Stimulated activated naive CD8-positive, alpha-beta T cell treated with anti-CD3 and anti-CD28 coated beads, Interleukin-15, amount 100 ng/mL, for 72 hours (primary cell): ENCODE measurements at places on chromosomes 6 and 20.
A peak's percentile ranks its signal among the peaks of the same experiment; 100 is the strongest.

- DNase-seq, result no peak
These were observed 16.8 kb upstream of the MCM3 start for GRCh38 chr6:52301326-52301725.

DNA sequence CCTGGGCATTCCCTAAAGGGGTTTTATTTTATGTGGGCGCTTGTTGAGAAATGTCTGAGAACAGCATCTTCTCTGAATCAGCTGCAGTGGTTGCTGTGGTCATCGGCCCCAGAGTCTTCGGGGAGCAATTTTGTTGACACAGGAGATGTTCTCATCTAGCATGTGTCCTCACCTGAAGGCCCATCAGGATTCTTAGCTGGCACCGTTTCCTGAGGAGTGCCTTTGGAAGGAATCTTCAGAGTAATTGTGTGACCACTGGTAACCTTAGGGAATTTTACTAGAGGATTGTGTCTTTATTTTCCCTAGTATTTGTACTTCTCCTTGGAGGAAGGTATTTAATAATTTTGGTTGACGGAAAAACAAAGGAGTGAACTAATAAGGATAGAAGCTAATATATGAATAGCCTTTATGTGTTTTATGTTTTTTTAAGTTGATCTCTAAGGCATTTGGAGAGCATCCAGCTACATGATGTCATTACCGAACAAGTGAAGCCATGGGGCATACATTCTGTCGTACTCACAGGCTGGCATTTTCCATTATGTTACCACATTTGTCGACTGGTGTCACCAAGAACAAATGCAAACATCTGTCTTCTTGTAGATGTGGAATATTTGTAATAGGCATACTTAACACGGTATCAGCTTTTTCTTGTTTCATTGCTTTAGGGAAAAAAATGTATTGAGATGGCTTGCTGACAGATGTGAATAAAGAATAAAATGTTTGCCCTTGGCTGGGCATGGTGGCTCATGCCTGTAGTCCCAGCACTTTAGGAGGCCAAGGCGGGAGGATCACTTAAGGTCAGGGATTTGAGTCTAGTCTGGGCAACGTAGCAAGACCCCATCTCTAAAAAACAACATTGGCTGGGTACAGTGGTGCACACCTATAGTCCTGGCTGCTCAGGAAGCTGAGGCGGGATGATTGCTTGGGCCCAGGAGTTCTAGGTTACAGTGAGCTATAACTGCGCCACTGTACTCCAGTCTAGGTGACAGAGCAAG is 41.9 kb downstream of the TULP4 start:
- DNase-seq, result no peak

DNA sequence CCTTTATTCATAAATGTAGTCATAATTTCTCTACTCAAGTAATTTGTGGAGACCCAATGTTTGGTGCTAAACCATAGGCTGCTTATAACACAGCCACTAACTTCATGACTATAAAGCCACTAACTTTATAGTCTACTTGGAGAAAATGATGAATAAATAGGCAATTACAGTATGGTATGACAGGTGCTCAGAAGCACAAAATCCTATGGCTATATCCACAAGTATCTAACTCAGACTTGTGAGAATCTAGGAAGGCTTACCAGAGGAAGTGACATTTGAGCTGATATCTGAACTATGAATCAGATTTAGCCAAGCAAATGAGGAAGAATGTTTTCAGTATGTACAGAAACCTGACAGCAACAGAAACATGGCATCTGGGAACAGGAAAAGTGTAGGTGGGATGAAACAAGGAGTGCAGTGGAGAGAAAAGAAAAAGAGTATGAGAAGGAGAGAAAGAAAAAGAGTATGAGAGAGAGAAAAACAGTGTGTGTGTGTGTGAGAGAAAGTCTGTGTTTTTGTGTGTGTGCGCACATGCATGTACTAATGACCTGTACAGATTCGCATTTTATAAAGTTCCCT is 59.9 kb downstream of the REV3L start:
- no peak for DNase-seq

DNA sequence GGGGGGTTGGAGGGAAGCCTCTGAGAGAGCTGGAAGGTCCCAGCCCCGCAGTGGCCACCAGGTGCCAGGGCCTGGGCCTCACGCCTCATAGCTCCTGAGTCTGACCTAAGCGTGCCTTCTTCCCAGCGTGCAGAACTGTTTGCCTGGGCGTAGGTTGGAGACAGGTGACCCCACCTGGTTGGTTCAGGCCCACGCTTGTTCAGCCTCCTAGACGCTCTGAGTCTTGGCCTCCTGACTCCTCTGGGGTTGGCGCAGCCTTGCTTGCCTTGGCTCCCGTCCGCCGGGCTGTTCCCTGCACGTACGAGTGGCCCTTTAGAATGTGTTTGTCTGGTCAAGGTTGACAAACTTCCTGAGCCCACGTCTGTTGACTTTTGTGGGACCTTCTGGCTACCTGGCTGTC is 70.8 kb downstream of the EYA2 start:
- no peak for DNase-seq

GRCh38 chr6:33929575-33930288 is 125.9 kb upstream of the MLN start:
- no peak for DNase-seq

DNA sequence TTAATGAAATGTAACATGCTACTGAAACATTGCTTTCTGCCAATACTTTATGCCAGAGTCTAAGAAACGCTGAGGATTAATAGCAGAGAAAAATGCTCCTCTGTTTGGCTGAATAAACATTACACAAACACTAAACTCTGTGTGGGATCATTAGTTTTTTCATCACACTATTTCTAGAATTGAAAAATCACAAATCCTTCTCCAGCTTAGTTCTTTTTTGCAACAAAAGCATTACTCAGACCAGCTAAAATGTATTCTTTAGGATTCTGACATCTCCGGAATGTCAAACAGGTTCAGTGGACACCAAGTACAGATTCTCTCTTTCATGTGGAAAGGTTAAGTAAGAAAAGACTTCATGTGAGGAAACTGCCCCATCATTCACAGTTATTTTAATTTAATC is 226.9 kb downstream of the SIM1 start:
- no peak for DNase-seq

DNA sequence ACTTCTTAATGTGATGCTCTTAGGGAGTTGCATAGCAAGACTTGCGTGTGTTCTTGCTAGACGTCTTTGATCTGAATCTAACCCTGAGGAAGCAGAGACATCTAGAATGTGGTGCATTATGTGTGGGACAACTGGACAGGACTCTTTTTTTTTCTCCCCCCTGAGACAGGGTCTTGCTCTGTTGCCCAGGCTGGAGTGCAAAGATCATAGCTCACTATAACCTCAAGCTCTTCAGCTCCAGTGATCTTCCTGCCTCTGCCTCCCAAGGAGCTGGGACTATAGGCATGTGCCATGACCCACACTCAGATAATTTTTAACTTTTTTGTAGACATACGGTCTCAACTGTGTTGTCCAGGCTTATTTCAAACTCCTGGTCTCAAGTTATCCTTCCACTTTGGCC is 34.0 kb downstream of the PCMT1 start:
- no peak for DNase-seq

GRCh38 chr6:159397753-159398152 is 228.6 kb downstream of the FNDC1 start:
- no peak for DNase-seq

GRCh38 chr6:136696238-136696637 is 96.0 kb downstream of the MAP3K5 start:
- DNase-seq, result no peak

DNA sequence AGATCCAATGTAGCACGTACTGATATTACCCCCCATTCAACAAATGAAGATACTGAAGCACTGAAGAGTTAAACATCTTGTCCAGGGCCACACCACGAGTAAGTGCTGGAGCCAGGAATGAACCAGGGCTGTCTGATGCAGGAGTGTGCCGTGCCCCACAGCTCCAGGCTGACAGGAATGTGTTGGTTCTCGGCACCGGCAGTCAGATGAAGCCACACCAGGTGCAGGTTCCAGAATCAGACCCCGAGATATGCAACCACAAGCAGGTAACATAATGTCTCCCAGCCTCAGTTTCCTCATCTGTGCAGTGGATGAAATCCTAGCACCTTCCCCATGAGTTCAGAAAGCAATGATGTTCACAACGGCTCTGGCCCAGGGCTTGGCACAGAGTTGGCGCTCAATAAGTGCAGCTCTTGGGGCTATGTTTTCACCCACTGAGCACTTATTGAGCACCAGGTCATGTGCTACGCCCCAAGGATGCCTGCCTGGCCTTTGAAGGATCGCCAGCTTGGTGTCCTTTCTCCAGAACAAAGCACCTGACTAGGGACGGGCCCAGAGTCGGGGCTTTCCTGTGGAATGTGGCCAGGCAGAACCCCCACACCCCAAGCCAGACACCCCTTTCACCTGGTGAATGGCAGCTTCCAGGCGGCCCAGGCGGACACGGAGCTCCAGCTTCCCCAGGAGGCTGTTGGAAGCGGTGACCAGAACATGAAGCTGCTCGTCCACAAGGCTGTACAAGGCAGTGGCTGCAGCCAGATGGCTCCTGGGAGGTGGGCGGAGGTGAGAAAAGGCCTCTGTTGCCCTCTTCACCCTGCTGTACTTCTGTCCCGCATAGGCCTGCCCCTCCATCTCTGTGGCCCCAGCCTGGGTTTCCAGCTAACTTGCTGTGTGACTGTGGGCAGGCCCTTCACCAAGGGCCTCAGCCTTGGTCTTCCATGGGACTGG is 41.3 kb downstream of the KIAA1755 start:
- no peak for DNase-seq

DNA sequence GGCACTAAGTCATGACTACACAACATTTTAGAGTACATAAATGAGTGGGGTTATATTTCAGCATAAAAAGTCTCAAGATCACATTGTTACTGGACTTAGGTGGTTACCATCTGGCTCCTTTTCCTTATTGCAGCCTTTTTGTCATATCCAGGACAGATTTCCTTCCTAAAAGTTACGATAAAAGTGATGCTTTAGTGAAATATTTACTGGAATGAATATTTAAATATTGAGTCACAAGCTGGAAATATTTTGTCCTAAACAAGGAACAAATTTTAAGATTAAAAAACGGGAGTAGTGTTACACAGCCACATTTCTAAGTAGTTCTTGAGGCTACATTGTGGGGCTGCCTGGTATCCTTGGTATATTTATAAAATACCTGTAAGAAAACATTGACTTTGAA is 52.2 kb downstream of the CDC40 start:
- no peak for DNase-seq

GRCh38 chr20:23488996-23489395 is 1.9 kb upstream of the CST8 start:
- no peak for DNase-seq

- no peak for DNase-seq
These were observed 36.9 kb upstream of the CD2AP start for GRCh38 chr6:47440719-47441118.

DNA sequence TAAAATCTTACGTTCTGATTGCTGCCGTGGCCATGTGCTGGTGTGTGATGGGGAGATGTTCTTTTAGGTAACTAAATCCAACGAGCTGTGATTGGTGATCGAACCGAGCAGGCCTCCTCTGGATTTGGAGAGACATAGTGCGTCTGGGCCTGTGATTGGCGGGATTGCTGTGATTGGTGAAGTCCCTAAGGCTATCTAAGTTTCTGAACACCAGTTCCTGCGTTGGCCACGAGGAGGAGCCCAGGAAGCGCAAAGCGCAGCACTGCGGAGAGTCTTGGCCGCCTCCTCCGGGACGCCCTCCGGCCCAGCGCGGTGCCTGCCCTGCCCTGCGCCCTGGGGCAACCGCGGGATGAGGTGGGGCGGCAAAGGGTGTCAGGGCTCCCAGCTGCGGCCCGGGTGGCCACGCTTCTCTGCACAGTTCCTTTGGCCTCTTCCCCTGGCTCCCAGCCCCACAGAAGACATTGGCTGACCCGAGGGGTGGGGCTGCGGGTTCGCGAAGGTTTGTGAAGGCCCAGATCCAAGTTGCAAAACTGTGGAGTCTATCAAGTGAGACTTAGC is 33.0 kb downstream of the HNF4A start:
- peak; percentile 75 for DNase-seq

- DNase-seq, result no peak
These were observed 83.5 kb upstream of the CCN6 start for GRCh38 chr6:111970426-111970825.

GRCh38 chr6:147879031-147879580 is 370.6 kb downstream of the SAMD5 start:
- DNase-seq, result no peak

DNA sequence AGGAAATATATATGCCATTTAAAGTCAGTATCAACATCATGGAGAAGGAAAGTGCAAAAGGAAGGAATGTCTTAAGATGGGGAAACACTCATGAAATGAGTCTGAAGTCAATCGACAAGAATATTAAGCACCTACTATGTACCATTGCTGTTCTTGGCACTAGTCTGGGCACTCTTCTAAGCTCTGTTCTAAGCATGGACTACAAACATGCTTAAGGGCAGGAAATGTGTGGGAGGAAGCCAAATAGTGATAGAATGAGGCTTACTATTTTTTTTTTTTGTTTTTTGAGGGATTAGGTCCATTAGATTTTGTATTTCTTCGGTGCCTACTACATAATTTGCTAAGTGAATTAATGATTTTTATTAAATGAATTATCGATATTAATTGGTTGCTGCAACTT is 83.8 kb upstream of the SUPT3H start:
- no peak for DNase-seq

DNA sequence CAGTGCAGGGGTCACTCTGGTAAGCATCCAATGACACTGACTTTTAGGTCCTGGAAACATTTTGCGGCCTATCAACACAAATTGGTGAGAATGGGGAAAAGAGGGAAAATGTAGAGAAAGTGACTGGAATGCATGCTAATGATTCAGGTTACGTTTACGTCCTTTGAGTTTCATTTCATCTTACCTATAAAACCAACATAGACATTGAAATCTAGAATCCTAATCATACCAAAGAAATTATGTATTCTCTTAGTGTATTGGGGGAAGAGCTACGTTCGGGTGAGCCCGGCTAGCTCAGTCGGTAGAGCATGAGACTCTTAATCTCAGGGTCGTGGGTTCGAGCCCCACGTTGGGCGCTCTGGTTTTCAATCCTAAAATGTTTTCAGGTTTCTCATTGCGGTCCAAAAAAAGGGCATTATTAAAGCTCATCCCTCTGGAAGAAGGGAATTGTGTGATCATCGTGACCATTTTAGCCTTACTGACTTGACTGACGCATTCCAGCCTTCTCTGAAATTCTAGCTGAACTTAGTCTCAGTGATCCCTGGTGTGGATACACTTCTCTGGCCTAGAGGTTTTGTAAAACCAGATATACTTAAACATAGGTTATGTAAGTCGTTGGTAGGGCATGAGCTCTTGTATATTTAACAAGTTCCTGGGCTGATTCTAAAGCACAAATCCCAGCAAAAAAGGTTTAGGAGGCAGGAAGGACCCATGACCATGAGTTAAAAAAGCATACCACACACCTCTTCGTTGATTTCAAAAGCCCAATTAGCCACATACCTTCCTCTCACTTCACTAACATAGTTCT is 18.3 kb downstream of the HMGN4 start:
- peak; percentile 66 for DNase-seq
